ENCODE measurements at places on chromosomes 3 and 15.

DNA sequence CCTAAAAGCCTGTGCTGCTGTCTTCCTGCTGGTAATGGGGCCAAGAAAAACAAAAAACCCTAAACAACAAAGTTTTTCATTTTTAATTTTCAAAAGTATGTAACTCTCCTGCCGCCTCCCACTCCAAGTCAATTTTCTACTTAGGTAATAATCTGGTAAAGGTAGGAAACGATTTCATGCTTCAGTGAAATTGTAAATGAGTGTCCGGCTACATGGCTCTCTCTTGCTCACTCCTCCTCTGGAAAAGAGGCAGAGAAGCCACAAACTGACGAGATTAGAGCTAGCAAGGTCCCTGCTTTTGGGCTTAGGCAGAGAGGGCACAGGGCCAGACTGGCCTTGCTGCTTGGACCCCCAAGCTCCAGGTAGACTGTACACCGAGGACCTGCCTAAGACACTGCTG, 23.5 kb downstream of the KLHL25 start:
- DNase-seq: no peak

DNA sequence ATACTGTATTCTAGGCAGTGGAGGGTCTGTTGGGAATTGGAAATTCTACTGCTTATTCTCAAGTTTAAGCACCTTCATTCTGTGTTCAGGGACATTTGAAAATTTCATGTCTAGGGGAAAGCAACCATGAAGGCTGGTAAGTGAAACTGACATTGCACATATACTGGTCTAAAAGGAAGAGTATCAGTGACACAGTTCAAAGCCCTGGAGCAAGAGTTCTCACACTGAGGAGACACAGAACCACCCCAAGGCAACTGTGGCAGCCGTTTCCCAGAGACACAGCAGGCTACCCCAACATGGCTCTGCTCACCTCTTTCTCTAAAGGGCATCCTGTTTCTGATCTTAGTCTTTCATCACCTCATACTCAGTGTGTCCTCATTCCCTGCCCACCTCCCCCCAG, 67.5 kb downstream of the KCNMB2 start:
- no peak for DNase-seq

DNA sequence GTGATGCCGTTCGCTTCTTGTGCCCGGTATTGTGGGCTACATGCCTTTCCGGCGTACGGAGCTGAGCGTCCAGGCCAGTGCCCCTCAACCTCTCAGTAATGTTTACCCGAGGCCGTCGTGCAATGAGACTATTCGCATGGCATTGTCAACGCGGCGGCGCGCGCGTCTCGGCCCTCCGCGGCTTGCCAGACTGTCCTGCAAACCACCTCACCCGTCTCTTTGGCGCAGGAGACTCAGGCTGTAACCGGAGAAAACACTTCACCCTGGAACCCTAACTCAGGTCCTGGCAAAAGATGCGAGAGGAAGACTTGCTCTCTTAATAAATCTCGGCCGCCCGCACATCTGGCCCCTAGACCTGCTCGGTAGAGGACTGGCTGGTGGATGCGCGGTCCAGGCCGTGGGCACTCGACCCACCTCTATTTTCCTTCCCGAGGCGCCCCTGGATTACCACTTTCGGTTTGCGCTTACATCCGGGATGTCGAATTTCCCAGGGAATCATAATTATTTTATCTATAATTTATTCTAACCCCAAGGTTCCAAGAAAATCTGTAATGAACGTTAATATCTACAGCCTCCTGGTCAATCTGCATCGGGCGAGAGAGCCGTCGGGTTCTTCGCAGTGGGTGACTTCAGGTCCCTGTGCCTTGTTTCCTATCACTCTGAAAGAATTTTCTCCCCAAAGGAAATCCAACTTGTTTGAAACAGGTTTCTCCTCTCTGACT, 71.8 kb upstream of the POLG start:
- DNase-seq: no peak

GRCh38 chr15:74782259-74783071, 585 bp downstream of the CSK start:
- no peak for DNase-seq
